ENCODE measurements at places on chromosomes 6 and 20. TPM values are rescaled to one million over a fixed set of nuclear protein-coding genes. Genes with fewer than 3 reads are reported as not detected.

ROS1 gene
- 0.42 TPM for polyA plus RNA-seq

BTBD9 gene
- 15.7 TPM for polyA plus RNA-seq

PACSIN1 gene
- polyA plus RNA-seq, result 4.6 TPM

ABCC10 gene
- 3.1 TPM for polyA plus RNA-seq

TUBB2B gene
- 46.3 TPM for polyA plus RNA-seq

OOEP gene
- not detected for polyA plus RNA-seq

HDGFL1 gene
- not detected for polyA plus RNA-seq

BFSP1 gene
- 0.38 TPM for polyA plus RNA-seq

RSPO3 gene
- polyA plus RNA-seq, result 69.2 TPM

HLA-DRA gene
- not detected for polyA plus RNA-seq

ELOVL2 gene
- 9.4 TPM for polyA plus RNA-seq

PRND gene
- not detected for polyA plus RNA-seq

GTSF1L gene
- not detected for polyA plus RNA-seq

ZKSCAN8 gene
- polyA plus RNA-seq, result 4.5 TPM

ZNF335 gene
- polyA plus RNA-seq, result 1.6 TPM

CST8 gene
- polyA plus RNA-seq, result not detected

CTCFL gene
- 0.63 TPM for polyA plus RNA-seq

TCEA2 gene
- polyA plus RNA-seq, result 42.6 TPM

CFB gene
- 0.34 TPM for polyA plus RNA-seq

APOBEC2 gene
- polyA plus RNA-seq, result 4.9 TPM

JAG1 gene
- polyA plus RNA-seq, result 1.1 TPM

PKIB gene
- polyA plus RNA-seq, result 177 TPM

MCM8 gene
- polyA plus RNA-seq, result 1.4 TPM

LPA gene
- not detected for polyA plus RNA-seq

ADGRG6 gene
- not detected for polyA plus RNA-seq

CUL9 gene
- 5.5 TPM for polyA plus RNA-seq

Measured in Purkinje cell (primary cell).